Natural killer cell (primary cell): ENCODE measurements at places on chromosomes 2 and 18. TPM values are rescaled to one million over a fixed set of nuclear protein-coding genes. Genes with fewer than 3 reads are reported as not detected.

DNA sequence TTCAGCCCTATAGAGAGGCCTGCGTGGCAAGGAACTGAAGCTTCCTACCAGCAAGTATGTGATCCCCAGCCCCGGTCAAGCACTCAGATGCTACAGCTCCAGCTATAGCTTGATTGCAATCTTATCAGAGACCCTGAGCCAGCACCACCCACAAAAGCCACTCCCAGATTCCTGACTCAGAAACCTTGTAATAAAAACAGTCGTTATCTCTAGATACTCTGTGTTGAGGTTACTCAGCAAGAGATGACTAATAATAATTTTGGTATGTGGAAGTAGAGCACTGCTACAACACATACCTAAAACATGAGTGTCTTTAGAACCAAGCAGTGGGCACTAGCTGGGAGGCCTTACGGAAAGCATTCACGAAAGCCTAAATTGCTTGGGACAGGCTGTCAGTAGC, 216.9 kb downstream of the UXS1 start:
- no peaks in the 10 kb centered on the region for H3K4me1 ChIP-seq
- H3K27me3 ChIP-seq = no peaks in the 10 kb centered on the region
- no peak overlapping the region for H3K4me3 ChIP-seq
- no peaks in the 10 kb centered on the region for H3K36me3 ChIP-seq

GPR39 gene
- not detected for total RNA-seq

DNA sequence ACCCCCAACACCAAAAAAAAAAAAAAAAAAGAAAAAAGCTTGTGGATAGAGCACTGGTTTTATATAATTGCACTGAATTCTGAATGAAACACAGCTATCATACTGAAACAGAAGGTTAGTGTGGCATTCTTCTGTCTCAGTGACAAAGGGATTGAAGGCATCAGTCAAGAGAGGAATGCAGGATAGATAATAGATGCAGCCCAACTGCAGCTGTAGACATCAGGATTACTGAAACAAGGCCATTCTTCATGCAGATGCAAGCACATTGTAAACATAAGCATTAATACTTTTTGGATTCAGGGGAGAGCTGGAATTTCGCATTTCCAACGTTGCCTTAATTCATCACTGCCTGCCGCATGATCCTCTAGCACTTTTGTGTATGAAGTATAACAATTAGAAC, 897.4 kb upstream of the KLHL29 start:
- H3K36me3 ChIP-seq = no peaks in the 10 kb centered on the region
- no peak overlapping the region for H3K4me3 ChIP-seq
- DNase-seq = no peak
- no peak overlapping the region for H3K27ac ChIP-seq

GRCh38 chr2:128396946-128397345, 78.3 kb upstream of the HS6ST1 start:
- H3K36me3 ChIP-seq = no peaks in the 10 kb centered on the region
- no peak overlapping the region for H3K27ac ChIP-seq
- no peak overlapping the region for H3K4me3 ChIP-seq
- H3K4me1 ChIP-seq = no peaks in the 10 kb centered on the region
- no peak for DNase-seq
- no peaks in the 10 kb centered on the region for H3K27me3 ChIP-seq

CYP1B1 gene
- total RNA-seq = 1.4 TPM

DNA sequence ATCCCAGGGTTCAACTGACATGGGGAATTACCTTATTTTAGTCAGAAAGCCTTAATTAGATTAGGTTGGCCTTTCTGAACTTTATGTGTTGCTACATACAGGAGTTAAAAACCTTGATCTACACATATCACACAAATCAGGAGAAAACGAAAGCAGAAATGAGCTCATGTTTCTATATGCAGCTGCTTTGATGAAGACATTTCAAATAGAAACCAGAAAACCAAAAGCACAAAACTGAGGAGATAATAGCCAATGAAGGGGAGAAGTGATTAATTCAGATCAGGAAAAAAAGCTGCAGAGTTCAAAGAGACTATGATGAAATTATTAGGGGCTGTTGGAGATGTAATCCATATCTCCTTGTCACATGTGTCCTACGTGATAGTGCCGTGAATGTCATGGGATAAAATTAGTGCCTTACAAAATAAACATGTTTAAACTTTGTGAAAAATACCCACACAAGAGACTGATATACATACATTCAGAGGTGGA, 255.0 kb downstream of the CAMKMT start:
- peak; percentile 25 for DNase-seq
- H3K4me3 ChIP-seq = no peak overlapping the region
- H3K4me1 ChIP-seq = no peaks in the 10 kb centered on the region

SULT1C4 gene
- not detected for total RNA-seq

GRCh38 chr18:56028514-56028913, 440.5 kb upstream of the TCF4 start:
- H3K27ac ChIP-seq = no peak overlapping the region
- H3K36me3 ChIP-seq = no peaks in the 10 kb centered on the region
- no peaks in the 10 kb centered on the region for H3K4me1 ChIP-seq

DNA sequence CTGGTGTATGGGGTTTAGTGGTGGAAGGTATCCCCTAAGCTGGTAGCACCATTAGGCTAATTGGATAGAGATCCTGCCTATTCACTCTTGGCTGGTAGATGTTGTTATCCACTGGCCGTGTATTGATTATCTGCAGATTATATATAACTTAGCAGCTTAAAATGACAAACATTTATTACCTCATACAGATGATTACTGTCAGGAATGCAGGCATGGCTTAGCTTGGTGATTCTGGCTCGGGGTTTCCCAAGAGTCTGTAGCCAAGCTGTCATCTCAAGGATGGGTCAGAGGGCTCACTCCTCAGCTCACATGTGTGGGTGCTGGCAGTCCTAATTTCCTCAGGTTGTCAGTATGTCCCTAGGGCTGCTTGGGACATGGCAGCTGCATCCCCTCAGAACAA, 465.8 kb downstream of the PARD3B start:
- no peak overlapping the region for H3K4me3 ChIP-seq
- DNase-seq = no peak

DNA sequence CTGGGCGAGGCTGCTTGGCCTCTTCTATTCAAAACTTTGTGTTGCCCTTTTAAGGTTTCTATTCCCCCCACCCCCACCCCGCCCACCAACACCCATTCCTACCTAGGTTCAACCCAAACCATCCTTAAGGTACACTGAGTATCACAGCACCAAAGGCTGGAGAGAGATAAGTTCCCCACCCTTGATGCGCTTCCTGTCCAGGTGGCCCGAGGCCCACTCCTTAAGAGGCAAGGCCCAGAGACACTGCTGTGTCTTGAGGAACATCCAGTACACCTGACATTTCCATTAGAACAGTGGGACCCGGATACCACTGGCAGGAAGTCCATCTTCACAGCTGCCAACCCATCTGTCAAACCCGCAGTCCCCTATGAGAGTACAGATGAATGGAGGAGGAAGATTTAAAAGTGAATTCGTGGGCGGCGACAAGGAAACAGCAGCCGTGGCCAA, 277 bp upstream of the INPP1 start:
- DNase-seq = no peak
- peaks cover 12% of the 10 kb centered on the region for H3K4me1 ChIP-seq
- no peaks in the 10 kb centered on the region for H3K36me3 ChIP-seq
- H3K27ac ChIP-seq = peak overlapping the region; percentile 41
- H3K4me3 ChIP-seq = peak overlapping the region; percentile 56
- no peaks in the 10 kb centered on the region for H3K27me3 ChIP-seq
